ENCODE measurements at places on chromosomes 11 and 22. TPM values are rescaled to one million over a fixed set of nuclear protein-coding genes. Genes with fewer than 3 reads are reported as not detected.
A peak's percentile ranks its signal among the peaks of the same experiment; 100 is the strongest.

The SHISA8 gene
- total RNA-seq, result not detected

The CPT1A gene
- 58.0 TPM for total RNA-seq

The RCOR2 gene
- total RNA-seq, result 3.8 TPM

The OR6T1 gene
- not detected for total RNA-seq

The GRM5 gene
- total RNA-seq, result 0.41 TPM

DNA sequence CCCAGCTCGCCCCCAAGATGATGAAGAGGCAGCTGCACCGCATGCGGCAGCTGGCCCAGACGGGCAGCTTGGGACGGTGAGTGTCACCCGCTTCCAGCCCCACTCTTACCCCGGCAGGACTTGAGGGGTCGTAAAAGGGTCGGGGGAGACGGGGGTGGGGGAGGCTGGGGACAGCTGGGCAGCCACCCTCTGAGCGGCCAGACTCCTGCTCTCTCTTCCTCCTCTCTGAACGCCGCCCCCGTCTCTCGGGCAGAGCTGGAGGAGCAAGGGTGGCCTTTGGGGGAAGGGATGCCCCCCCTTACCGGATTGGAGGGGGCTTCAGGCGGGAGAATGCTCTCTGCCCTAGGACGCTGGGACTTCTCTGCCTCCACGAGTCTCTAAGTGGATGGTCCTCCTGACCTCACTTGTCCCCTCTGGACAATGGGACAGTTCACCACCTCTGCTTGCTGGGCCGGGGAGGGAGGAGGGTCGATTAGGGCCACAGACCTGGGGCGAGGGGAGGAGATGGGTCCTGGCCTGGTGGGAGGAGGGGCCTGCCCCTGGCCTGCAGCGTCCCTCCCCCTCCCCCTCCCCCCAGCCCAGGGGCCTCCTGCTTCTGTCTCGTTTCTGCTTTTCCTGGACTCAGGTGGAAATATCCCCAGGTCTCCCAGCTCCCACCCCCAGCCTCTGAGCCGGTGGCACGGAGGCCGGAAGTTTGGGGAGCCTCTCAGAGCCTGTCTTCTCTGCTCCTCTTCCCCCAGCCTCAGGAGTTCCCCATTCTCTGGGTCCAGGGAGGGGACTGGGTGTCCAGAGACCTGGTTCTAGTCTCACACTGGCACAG lies 512 bp downstream of the SH3BP1 start:
- peak overlapping the region; percentile 64 for H3K4me3 ChIP-seq
- no peak overlapping the region for H3K27ac ChIP-seq
- DNase-seq, result no peak
- no peaks in the 10 kb centered on the region for H3K27me3 ChIP-seq
- peaks cover 23% of the 10 kb centered on the region for H3K4me1 ChIP-seq

DNA sequence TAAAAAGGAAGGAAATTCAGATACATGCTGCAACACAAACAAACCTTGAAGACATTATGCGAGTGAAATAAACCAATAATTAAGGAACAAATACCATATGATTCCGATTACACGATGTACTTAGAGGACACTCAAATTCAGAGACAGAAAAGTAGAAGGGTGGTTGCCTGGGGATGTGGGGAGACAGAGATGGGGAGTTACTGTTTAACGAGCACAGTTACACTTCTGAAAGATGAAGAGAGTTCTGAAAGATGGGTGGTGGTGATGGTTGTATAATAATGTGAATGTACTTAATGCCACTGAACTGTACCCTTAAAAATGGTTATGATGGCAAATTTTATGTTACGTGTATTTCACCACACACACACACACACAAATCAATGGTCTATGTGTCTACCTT lies 14.7 kb downstream of the ZBTB44 start:
- DNase-seq, result no peak
- no peak overlapping the region for H3K27ac ChIP-seq
- no peak overlapping the region for H3K4me3 ChIP-seq
- H3K27me3 ChIP-seq, result no peaks in the 10 kb centered on the region

DNA sequence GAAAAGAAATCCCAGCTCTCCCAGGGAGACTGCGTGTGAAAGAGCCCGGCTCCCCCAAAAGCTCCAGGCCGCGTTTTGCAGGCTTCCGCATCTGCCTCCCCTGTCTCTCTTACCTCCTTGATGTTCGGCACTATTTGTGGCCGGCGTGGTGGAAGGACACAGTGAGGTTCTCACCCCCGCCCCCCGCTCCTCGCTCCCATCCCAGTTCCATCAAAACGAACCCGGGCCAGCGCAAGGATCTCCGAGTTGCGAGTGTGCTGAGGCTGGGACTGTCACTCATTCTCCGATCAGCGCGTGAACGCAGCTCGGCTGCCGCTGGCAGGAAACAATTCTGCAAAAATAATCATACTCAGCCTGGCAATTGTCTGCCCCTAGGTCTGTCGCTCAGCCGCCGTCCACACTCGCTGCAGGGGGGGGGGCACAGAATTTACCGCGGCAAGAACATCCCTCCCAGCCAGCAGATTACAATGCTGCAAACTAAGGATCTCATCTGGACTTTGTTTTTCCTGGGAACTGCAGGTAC lies at the start of gene NCAM1:
TSS of gene NCAM1 (plus strand) at position 275 of the 523 bp plus-strand sequence.
- H3K27me3 ChIP-seq, result peaks cover 22% of the 10 kb centered on the region
- H3K4me3 ChIP-seq, result peak within 1 kb of the TSS; percentile 89
- DNase-seq, result peak; percentile 94
- peaks cover 20% of the 10 kb centered on the region for H3K4me1 ChIP-seq
- no peaks in the 10 kb centered on the region for H3K36me3 ChIP-seq
- peak within 1 kb of the TSS; percentile 63 for H3K27ac ChIP-seq

- no peaks in the 10 kb centered on the region for H3K36me3 ChIP-seq
- no peak for DNase-seq
- no peaks in the 10 kb centered on the region for H3K4me1 ChIP-seq
Observed at GRCh38 chr22:17043521-17043920, 35.5 kb upstream of the GAB4 start.

DNA sequence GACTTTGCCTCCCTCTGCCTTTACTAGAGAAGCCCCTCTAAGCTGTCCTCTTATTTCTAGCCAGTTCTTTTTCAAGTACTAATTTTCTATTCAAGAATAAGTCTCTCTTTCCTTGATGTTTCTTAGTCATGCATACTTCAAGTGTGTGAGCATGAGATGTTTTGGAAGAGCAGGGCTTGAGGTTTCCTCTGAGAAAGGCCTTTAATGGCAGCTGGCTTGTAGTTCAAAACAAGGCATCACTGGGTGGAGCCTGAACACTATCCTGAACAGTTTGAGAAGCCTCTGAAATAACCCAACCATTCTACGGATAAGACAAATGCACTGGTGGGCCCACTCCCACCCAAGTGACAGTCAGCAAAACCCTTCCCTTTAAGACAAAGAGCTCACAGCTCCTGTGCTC lies 37.6 kb downstream of the CLDN25 start:
- H3K4me1 ChIP-seq, result peaks cover 14% of the 10 kb centered on the region
- peaks cover 21% of the 10 kb centered on the region for H3K36me3 ChIP-seq
- no peak for DNase-seq
- no peaks in the 10 kb centered on the region for H3K27me3 ChIP-seq
- no peak overlapping the region for H3K4me3 ChIP-seq

- no peak overlapping the region for H3K27ac ChIP-seq
- H3K4me1 ChIP-seq, result peaks cover 6% of the 10 kb centered on the region
- H3K4me3 ChIP-seq, result no peak overlapping the region
- H3K36me3 ChIP-seq, result no peaks in the 10 kb centered on the region
- DNase-seq, result no peak
Observed at GRCh38 chr11:92482492-92483060, 258.0 kb downstream of the FAT3 start.

DNA sequence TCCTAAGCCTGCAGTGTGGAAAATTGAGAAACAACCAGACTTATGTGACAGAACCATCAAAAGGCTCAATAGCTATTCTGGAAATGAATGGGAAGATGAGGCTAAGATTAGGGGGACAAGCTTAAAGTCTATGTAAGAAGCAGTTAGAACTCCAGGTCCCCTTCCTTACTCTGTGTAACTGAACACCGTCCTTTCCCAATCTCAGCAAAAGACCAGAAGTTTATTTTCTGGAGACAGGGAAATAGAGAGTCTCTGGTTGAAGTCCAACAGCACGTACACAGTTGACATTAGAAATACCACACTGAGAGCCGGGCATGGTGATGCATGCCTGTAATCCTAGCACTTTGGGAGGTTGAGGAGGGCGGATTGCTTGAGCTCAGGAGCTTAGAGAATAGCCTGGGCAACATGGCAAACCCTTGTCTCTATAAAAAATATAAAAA lies 93.9 kb downstream of the CD44 start:
- no peak overlapping the region for H3K4me3 ChIP-seq
- peaks cover 27% of the 10 kb centered on the region for H3K4me1 ChIP-seq
- peaks cover 14% of the 10 kb centered on the region for H3K36me3 ChIP-seq
- no peaks in the 10 kb centered on the region for H3K27me3 ChIP-seq
- peak overlapping the region; percentile 8 for H3K27ac ChIP-seq

DNA sequence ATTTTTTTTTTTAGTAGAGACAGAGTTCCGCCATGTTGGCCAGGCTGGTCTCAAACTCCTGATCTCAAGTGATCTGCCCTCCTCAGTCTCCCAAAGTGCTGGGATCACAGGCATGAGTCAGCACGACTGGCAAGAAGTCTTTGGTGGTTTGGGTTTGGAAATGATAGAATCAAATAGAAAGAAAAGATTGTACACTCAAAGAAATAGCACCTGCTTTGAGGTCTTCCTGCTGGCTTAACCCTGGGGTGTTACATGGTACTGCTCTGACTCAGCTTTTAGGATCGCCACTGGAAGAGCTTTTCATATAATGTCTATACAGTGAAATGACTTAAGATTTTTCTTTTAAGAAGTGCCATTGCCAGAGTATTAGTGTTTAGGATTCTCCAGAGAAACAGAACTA lies 50.2 kb downstream of the JAM3 start:
- H3K27ac ChIP-seq, result peak overlapping the region; percentile 99
- no peak for DNase-seq
- H3K4me1 ChIP-seq, result peaks cover 72% of the 10 kb centered on the region
- no peaks in the 10 kb centered on the region for H3K27me3 ChIP-seq
